HL-60 (cell line): ENCODE measurements at places on chromosomes 13 and 19.

DNA sequence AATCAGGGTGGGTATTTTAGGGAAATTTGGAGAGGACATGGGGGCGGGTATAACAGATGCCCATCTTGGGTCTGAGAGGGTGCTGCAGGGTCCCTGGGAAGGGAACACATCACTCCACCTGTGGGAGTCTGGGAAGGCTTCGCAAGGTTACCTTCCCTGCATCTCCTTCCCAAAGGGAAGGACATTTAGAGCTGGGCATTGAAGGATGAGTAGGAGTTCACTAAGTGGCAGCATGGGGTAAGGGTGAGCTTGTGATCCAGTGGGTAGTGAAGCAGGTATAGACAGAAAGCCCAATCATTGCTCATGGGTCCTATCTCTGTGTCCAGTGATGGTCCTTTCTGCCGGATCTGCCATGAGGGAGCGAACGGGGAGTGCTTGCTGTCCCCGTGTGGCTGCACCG, 13.2 kb downstream of the MARCHF2 start:
- DNase-seq, result no peak

- DNase-seq, result no peak
Observed at GRCh38 chr13:78709028-78709427, 50.1 kb upstream of the OBI1 start.

GRCh38 chr19:55483706-55484592, 1.0 kb upstream of the NAT14 start:
- no peak for DNase-seq

GRCh38 chr19:9645472-9645871, 24.4 kb upstream of the ZNF561 start:
- DNase-seq, result no peak

DNA sequence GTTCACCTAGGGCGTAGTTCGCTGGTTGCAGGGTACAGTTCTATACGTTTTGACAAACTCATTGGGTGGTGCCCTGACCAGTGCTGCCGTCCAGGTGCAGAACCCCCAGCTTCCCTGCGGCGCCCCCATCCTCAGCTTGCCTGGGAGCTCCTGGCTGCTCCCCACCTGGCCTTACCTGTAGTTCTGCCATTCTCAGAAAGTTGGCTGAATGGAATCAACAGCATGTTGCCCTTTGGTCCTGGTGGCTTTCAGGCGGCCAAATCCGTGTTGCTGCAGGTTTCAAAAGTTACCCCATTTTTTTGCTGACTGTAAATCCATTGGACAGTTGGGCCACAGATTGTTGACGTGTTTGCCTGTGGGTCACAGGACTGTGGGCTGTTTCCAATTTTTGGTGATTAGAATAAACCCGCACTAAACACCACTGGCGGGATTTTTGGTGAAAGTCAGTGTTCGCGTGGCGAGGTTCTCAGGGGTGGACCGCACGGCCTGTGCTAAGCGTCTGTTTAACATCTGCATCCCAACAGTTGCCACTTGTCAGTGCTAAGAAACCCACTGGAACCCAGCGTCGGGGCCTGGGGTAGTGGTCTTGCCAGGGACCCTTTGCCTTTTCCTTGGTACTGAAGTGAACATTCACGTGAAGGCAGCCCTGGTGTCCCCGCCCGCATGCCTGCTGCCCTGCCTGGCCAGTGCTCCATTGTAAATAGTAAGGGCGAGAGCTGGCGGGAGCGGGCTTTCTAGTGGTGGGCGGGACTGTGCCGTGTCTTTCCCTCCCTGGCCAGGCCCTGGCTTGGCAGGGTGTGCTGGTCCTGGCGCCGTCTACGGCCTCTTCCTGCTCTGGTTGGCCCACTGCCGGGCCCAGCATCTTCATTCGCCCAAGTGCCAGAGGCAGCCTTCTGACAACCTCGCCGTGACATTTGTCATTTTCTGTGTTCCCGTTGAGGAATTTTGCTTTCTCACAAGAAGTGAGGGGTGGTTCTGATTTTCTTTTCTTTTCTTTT, 3.3 kb downstream of the DOT1L start:
- no peak for DNase-seq

- DNase-seq, result no peak
Observed at GRCh38 chr13:59111751-59112171, 1052.0 kb downstream of the DIAPH3 start.

- DNase-seq, result no peak
Observed at GRCh38 chr13:95547531-95548167, 4.9 kb upstream of the CLDN10 start.

DNA sequence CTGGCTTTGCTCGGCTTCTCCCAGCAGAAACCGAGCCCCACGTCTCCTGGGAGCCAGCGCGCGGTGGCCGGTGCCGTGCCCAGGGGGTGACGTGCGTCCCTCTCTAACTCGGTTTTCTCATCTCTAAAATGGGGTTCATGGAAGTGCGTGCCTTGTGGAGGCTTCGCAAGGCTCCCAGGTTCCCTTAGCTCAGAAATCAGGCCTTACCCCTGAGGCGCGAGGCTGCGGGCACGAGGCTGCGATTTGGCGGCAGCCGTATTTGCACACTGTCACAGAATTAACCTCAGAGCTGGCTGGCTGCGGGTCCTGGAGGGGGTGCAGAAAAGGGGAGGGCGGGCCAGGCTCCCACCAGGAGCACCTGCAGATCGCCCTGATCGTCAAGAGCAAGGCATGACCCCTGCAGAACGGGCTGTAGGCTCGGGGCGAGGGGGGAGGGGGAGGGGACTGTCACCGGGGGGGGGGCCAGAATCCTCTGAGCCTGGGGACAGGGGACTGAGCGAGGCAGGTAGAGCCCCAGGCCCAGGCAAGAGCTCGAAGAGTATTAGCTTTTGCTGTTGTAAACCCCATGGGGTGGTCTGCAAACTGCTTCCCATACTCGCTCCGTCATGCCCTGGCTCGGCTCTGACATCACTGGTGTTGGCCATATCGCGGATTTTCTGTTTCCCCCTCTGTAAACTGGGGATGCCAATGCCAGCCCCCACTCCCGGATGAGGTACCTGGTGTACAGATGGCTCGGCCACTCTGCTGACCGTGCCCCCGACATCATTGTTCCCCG, 62.2 kb downstream of the CCNE1 start:
- no peak for DNase-seq

- no peak for DNase-seq
Observed at GRCh38 chr19:7788178-7788932, 25.3 kb downstream of the CLEC4M start.

GRCh38 chr13:33793726-33794125, 24.2 kb upstream of the RFC3 start:
- no peak for DNase-seq

DNA sequence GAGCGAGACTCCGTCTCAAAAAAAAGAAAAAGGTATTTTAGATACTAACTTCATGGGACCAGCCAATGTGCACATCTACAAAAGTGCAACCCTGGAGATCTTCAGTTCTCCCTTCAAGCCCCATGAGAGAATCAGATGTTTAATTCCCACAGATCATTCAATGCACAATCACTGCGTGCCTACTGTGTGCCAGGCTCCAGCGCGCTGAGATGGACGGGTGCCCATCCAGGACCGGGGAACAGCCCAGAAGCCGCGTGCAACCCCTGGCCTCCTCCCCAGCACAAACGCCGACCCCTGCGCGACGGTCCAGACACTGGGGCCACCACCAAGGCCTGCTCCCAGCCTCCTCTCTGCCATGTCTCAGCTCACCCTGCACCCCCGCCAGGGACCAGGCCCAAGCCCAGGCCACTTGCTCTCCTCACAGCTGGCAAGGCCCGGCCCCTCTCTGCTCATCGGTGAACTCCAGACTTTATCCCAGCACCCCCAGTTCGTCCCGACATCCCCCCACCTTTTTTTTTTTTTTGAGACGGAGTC, 5.3 kb downstream of the BTBD2 start:
- no peak for DNase-seq

GRCh38 chr19:39832341-39833083, 1.4 kb downstream of the DYRK1B start:
- DNase-seq, result no peak

DNA sequence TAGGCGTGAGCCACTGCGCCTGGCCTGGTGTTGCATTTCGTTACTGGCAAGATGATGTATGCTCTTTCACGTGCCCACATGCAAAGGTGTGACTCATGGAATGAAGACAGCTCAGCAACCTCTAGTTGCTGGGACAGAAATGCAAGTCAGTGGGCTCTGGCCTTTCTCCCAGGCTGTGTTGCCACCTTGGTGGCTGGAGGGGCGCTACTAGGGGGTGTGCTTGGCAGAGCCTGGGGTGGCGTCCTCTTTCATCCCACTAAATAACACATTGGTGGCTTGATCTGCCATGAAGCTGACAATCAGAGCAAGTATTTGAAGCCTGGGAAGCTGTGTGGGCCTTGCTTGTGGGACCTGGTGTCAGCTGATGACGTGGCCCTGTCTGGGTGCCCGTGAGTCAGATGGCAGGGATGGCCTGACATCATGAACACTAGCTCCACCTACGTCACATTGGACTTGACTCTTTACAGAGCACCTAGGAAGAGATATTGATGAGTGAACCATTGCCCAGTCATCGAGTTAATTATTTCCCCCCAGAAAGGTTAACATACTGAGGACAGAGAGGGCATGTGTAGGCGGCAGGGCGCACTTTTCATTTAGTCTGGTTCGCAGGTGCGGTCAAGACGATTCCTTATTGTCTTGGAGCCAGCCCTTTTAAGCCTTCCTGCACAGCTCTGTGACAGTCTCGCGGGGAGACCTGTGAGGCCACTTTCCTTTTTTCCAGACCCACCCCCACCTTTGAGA, 154.2 kb downstream of the TM9SF2 start:
- DNase-seq, result no peak

- DNase-seq, result peak; percentile 55
Observed at GRCh38 chr19:14540741-14541525, 11.5 kb downstream of the TECR start.

DNA sequence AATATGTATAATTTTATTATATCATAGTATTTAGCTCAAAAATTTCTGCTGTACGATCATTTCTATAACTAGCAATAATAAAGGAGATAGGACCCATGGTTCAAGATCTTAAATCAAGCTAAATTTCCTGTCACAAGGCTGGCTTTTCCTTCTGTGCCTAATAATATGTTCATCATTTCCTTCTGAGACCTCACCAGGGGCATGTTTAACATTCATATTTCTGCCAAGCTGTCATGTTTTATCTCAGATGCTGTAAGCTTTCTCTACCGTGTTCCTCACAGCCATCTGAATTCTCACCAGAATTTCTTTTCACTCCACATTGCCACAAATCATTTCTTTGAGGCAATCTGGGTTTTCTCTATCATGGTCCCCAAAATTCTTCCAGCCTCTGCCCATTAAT, 482.3 kb upstream of the SGCG start:
- no peak for DNase-seq
